ENCODE measurements at places on chromosomes 6 and 20. TPM values are rescaled to one million over a fixed set of nuclear protein-coding genes. Genes with fewer than 3 reads are reported as not detected.

Gene LY6G6D
- not detected for total RNA-seq

DNA sequence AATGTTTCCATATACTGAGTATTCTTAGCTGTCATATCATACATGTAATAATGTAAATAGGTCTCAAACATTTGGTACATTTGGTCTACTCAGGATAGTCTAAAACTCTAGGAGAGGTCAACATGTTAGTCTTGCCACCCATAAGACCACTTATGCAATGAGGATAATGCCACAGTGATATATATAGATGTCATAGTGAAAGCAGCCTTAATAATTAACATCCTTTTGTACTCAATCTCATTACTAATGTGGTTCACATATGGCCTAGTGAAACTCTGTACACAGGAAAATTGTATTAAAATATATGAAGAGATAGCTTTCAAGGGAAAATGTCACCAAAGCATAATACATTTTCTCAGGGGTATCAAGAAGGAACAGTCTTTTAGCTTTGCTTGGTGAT lies 577.9 kb downstream of the TFAP2B start:
- no peak for ATAC-seq

Gene OR2H1
- total RNA-seq = not detected

GRCh38 chr6:106591111-106591825 lies 38.0 kb downstream of the RTN4IP1 start:
- no peak for ATAC-seq

DNA sequence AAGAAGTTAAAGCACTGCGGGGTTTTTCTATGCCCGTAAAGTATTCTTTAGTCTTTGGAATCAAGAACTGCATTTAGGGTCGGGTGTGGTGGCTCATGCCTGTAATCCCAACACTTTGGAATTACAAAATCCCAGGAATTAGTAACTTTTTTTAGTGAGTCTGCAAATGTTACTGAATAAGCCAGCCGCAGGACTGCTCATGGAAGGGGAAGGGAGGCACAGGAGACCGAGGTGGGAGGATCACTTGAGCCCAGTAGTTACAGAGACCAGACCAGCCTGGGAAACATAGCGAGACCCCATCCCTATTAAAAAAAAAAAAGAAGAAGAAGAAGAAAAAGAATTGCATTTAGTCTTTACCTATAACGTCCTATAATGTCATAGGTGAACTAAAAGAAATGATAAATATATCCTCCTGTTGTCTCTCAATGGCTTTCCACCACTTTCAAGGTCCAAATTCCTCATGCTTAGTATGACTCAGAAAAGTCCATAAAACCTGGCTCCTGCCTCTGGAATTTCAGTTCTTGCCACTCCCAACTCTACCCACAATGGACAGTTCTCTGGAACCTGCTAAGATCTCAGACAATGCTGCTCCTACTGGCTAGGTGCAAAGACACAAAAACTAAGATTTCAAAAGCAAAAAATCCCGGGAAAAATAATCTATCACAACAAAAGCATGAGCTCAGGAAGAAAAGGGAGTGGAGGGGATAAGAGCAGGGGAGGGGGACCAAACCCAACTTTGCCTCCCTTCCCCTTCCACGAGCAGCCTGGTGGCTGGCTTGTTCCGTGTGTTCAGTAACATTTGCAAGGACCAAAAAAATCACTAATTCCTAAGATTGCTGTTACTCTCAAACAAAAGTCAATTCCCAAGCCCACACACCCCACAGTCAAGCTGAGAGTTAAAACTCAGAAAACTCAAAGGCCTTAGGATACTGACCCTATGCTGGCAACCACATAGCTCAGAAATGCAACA lies 39.0 kb downstream of the B4GALT5 start:
- no peak for ATAC-seq

DNA sequence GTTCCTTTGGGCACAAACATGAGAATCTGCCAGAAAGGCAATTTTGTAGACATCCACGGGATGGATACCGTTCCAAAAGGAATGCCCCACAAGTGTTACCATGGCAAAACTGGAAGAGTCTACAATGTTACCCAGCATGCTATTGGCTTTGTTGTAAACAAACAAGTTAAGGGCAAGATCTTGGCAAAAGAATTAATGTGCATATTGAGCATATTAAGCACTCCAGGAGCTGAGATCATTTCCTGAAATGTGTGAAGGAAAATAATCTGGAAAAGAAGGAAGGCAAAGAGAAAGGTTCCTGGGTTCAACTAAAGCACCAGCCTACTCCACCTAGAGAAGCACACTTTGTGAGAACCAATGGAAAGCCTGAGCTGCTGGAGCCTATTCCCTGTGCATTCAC lies 103.9 kb upstream of the ARG1 start:
- ATAC-seq = no peak

- ATAC-seq = no peak
These were observed 65.5 kb downstream of the TSHZ2 start for GRCh38 chr20:53037621-53038020.

- ATAC-seq = no peak
These were observed 19.4 kb upstream of the TULP1 start for GRCh38 chr6:35532126-35532525.

Measured in esophagus mucosa (tissue), 1 donor.